ENCODE measurements at places on chromosomes 16 and 17. TPM values are rescaled to one million over a fixed set of nuclear protein-coding genes. Genes with fewer than 3 reads are reported as not detected.

HSD11B2 gene
- 7.7 TPM for total RNA-seq

DNA sequence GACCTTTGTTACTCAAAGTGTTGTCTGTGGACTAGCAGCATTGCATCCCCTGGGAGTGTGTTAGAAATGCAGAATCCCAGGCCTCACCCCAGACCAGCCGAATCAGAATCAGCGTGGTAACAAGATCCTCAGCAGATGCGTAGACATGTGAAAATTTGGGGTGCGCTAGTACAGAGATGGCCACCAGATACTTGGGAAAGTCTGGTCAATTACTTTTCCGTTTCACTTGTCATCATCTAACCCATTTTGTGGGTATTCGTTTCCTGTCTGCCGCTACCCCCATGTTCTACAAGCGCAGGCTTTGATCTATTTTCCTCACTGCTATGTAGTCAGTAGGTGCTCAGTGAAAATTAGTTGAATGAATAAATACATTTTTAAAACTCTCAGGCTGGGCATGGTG is 33.1 kb upstream of the HERPUD1 start:
- no peaks in the 10 kb centered on the region for H3K4me1 ChIP-seq
- no peaks in the 10 kb centered on the region for H3K27me3 ChIP-seq
- no peak overlapping the region for H3K27ac ChIP-seq
- H3K4me3 ChIP-seq = no peak overlapping the region
- no peak for DNase-seq

TAT gene
- total RNA-seq = 2.9 TPM

DNA sequence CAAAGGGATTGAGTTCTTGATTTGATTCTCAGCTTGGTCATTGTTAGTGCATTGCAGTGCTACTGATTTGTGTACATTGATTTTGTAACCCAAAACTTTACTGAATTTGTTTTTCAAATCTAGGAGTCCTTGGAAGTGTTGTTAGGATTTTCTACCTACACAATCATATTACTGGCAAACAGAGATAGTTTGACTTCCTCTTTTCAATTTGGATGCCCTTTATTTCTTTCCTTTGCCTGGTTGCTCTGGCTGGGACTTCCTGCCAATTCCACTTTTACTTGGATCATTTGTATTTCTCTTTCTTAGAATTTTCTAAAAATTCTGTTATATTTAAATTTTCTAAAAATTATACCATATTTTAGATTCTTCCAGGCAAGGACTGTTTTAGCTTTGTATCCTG is 151.1 kb downstream of the FTO start:
- no peaks in the 10 kb centered on the region for H3K4me1 ChIP-seq
- H3K27me3 ChIP-seq = no peaks in the 10 kb centered on the region
- H3K36me3 ChIP-seq = no peaks in the 10 kb centered on the region
- no peak for DNase-seq
- H3K27ac ChIP-seq = no peak overlapping the region
- H3K4me3 ChIP-seq = no peak overlapping the region

DNA sequence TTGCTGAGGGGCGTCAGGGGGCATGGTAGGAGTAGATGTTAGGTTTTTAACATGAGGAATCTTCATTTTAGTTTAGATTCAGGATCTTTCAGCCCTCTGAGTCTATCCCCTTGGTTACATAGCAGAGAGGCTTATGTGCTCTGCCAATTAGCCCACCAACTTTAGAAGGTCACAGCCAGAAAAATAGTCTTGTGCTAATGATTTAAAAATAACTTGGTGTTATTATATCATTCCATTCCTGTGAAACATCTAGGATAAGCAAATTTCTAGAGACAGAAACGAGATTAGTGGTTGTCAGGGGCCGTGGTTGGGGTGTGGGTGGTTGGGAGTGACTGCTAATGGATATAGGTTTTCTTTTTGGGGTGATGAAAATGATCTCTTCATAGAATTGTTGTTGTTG is 183.7 kb downstream of the SNX29 start:
- no peaks in the 10 kb centered on the region for H3K27me3 ChIP-seq
- H3K4me3 ChIP-seq = no peak overlapping the region
- H3K27ac ChIP-seq = no peak overlapping the region
- no peak for DNase-seq
- no peaks in the 10 kb centered on the region for H3K4me1 ChIP-seq
- H3K36me3 ChIP-seq = no peaks in the 10 kb centered on the region

- H3K27me3 ChIP-seq = no peaks in the 10 kb centered on the region
- peak overlapping the region; percentile 66 for H3K27ac ChIP-seq
- no peaks in the 10 kb centered on the region for H3K36me3 ChIP-seq
- H3K4me3 ChIP-seq = no peak overlapping the region
Observed at GRCh38 chr17:38926293-38927070, 1.1 kb downstream of the LASP1NB start.

AURKB gene
- total RNA-seq = 2.4 TPM

FNDC8 gene
- total RNA-seq = 120 TPM

GRCh38 chr17:49878931-49879904 is 31.3 kb upstream of the TAC4 start:
- H3K27ac ChIP-seq = no peak overlapping the region
- no peaks in the 10 kb centered on the region for H3K36me3 ChIP-seq
- no peaks in the 10 kb centered on the region for H3K27me3 ChIP-seq
- H3K4me3 ChIP-seq = no peak overlapping the region

DNA sequence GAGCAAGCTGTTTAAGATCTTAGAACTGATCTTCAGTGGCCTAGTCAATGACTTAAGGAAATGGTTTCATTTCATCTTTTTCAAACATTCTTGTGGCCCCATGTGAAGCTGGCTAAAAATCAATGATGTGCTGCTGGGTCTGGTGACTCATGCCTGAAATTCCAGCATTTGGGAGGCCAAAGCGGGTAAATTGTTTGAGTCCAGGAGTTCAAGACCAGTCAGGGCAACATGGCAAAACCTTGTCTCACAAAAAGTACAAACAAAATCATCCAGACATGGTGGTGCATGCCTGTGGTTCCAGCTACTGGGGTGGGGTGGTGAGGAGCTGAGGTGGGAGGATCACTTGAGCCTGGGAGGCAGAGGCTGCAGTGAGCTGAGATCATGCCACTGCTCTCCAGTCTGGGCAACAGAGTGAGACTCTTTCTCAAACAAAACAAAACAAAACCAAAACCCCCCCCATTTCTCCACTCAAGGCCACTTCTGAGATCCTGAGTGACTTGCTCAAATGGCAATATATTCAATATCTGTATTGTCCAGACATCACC is 17.4 kb upstream of the COL1A1 start:
- peaks cover 24% of the 10 kb centered on the region for H3K4me1 ChIP-seq
- H3K36me3 ChIP-seq = no peaks in the 10 kb centered on the region
- H3K27me3 ChIP-seq = no peaks in the 10 kb centered on the region
- DNase-seq = no peak
- H3K27ac ChIP-seq = peak overlapping the region; percentile 15

GRCh38 chr16:7086822-7087616 is 245.6 kb upstream of the RBFOX1 start:
- DNase-seq = peak; percentile 46
- H3K36me3 ChIP-seq = no peaks in the 10 kb centered on the region
- H3K27ac ChIP-seq = no peak overlapping the region
- no peaks in the 10 kb centered on the region for H3K27me3 ChIP-seq
- no peak overlapping the region for H3K4me3 ChIP-seq

DNA sequence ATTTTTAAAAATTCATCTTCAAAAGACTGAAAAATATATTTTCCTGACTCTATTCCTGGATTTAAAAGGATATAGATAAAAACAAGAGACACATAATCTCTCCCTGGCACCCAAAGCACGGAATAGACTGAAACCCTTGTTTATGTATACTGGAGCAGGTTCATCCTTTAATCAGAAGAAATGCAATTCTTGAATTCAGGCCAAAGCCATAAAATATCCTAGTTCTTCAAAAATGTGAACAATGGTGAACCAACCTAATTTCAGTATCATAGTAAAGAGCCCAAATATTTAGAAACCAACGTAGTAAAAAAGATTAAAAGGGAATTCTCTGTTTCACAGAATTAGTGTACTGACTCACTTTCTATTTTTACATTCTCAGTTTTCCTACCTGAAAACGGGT is 188.5 kb upstream of the C17orf78 start:
- H3K27ac ChIP-seq = no peak overlapping the region
- DNase-seq = no peak
- no peak overlapping the region for H3K4me3 ChIP-seq
- H3K4me1 ChIP-seq = no peaks in the 10 kb centered on the region
- H3K27me3 ChIP-seq = no peaks in the 10 kb centered on the region

OR3A3 gene
- total RNA-seq = not detected

- H3K4me3 ChIP-seq = no peak overlapping the region
- H3K4me1 ChIP-seq = peaks cover 10% of the 10 kb centered on the region
- H3K36me3 ChIP-seq = no peaks in the 10 kb centered on the region
Observed at GRCh38 chr17:37450112-37450511, 39.6 kb upstream of the DUSP14 start.

Measured in testis (tissue), 5 donors.